ENCODE measurements at places on chromosomes 2 and 18.

- no peak overlapping the region for H3K27ac ChIP-seq
- no peak overlapping the region for H3K4me3 ChIP-seq
- H3K4me1 ChIP-seq, result peaks cover 8% of the 10 kb centered on the region
- DNase-seq, result no peak
- H3K36me3 ChIP-seq, result peaks cover 3% of the 10 kb centered on the region
Observed at GRCh38 chr2:70638561-70638960, 84.9 kb upstream of the TGFA start.

- H3K27me3 ChIP-seq, result no peaks in the 10 kb centered on the region
- no peak for DNase-seq
- H3K27ac ChIP-seq, result no peak overlapping the region
- no peaks in the 10 kb centered on the region for H3K4me1 ChIP-seq
- no peak overlapping the region for H3K4me3 ChIP-seq
- no peaks in the 10 kb centered on the region for H3K36me3 ChIP-seq
Observed at GRCh38 chr2:175523001-175523400, 341.5 kb upstream of the ATP5MC3 start.

DNA sequence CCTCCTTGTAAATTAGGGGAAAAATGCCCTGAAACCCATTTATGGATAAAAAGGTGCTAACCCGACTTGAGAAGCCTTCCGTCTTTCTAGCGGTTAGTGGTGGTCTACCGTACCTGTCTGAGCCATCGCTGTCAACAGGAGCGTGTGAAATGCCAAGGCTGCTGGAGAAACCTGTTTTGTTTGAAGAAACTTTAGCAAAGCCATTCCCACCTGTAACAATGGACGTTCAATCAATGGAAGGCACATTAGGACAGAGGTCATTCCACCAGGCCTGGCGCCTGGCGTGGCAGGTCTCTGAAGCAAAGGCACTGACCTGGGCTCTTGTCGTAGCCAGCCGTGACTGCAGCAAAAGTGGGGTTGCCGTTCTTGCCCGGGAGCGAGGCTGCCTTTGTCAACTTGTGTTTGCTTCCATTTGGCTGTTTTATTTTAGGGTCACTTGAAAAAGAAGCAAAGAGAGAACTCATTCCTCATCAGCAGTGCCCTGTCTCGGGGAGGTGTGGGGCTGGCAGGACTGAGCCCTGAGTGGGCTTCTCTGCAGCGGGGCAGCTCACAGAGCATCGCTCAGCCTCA, 47.2 kb downstream of the ZAP70 start:
- no peak for DNase-seq
- no peak overlapping the region for H3K4me3 ChIP-seq
- H3K36me3 ChIP-seq, result peaks cover 69% of the 10 kb centered on the region
- peak overlapping the region; percentile 39 for H3K27ac ChIP-seq
- H3K27me3 ChIP-seq, result no peaks in the 10 kb centered on the region

DNA sequence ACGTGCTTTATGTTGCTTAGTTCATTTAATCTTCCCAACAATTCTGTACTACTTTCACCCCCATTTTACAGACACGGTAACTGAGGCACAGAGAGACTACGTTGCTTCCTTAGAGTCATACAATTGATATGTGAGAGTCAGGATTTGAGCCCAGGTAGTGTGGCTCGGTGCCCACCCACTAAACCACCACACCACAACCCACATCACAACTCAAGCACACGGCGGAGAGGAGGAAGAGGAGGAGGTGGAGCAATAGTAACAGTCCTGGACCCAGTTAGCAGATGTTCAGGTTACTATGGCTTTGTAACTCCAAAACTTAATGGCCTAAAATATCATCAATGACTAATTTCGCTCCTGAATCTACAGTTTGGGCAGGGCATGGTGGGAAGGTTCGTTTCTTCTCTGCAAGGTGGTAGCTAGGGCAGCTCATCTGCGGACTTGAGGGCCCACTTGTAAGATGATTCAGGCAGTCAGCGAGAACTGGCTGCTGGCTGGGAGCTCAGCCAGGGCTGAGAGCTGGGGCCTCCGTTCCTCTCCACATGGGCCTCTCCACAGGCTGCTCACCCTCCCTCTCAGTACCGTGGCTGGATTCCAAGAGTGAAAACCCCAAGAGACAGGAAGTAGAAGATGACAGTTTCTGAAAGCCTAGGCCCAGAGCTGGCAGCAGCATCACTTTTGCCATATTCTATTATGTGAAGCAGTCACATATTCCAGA, 167.1 kb downstream of the ZFP36L2 start:
- peaks cover under 1% of the 10 kb centered on the region for H3K27me3 ChIP-seq
- H3K4me3 ChIP-seq, result no peak overlapping the region
- peaks cover 41% of the 10 kb centered on the region for H3K4me1 ChIP-seq
- H3K36me3 ChIP-seq, result peaks cover 19% of the 10 kb centered on the region

DNA sequence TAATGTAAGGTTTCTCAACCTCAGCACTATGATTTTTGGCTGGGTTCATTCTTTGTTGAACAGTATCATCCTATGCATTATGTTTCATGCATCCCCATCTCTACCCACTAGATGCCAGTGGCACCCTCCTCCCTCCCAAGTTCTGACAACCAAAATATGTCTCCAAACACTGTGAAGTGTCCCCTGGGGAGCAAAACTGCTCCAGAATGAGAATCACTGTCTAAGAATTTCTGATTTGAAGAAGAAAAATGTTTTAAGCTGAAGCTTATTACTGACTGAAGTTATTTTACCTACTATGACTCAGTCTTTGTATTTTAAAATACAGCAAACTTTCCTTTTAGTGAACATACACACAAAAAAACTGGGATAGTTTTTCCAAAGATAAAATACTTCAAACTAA, 3.4 kb downstream of the THADA start:
- peaks cover 18% of the 10 kb centered on the region for H3K36me3 ChIP-seq
- peaks cover 5% of the 10 kb centered on the region for H3K27me3 ChIP-seq
- H3K4me3 ChIP-seq, result no peak overlapping the region
- peaks cover 28% of the 10 kb centered on the region for H3K4me1 ChIP-seq
- no peak for DNase-seq

GRCh38 chr2:85605406-85606115, 3.1 kb upstream of the TMEM150A start:
- peaks cover 61% of the 10 kb centered on the region for H3K4me1 ChIP-seq
- H3K4me3 ChIP-seq, result no peak overlapping the region
- DNase-seq, result no peak
- H3K36me3 ChIP-seq, result peaks cover 37% of the 10 kb centered on the region
- H3K27ac ChIP-seq, result peak overlapping the region; percentile 81
- H3K27me3 ChIP-seq, result no peaks in the 10 kb centered on the region

DNA sequence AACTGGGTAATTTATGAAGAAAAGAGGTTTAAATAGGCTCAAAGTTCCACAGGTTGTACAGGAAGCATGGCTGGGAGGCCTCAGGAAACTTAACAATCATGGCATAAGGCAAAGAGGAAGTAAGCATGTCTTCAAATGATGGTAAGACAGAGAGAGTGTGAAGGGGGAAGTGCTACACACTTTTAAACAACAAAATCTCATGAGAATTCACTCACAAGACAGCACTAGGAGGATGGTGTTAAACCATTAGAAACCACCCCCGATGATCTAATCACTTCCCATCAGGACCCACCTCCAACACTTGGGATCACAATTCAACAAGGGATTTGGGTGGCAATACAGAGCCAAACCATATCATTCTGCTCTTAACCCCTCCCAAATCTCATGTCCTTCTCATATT, 34.9 kb downstream of the CFAP210 start:
- no peak for DNase-seq
- H3K4me3 ChIP-seq, result no peak overlapping the region
- peaks cover 6% of the 10 kb centered on the region for H3K27me3 ChIP-seq
- H3K4me1 ChIP-seq, result peaks cover 4% of the 10 kb centered on the region
- H3K36me3 ChIP-seq, result no peaks in the 10 kb centered on the region

GRCh38 chr2:166802475-166802874, 85.8 kb upstream of the XIRP2 start:
- no peak overlapping the region for H3K4me3 ChIP-seq
- peaks cover 15% of the 10 kb centered on the region for H3K4me1 ChIP-seq
- no peak overlapping the region for H3K27ac ChIP-seq
- no peaks in the 10 kb centered on the region for H3K36me3 ChIP-seq

DNA sequence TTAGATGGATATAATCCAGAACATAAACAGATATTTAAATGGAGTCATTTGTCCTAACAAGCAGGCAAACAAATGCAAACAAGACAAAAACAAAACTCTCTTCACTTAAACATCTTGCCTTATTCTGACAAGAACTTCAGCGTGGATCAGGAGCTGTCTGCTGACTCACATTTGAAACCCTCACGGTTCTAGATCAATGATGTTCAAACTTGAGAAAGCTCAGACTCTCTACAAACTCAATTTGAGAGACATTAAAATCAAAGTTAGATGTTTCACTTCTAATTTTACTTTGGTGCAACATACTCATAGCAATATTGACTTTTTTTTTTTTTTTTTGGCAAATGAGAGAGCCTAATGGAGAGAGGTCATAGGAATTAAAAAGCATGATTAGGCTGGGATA, 362.8 kb upstream of the SLC14A2 start:
- H3K36me3 ChIP-seq, result no peaks in the 10 kb centered on the region
- H3K27me3 ChIP-seq, result no peaks in the 10 kb centered on the region
- H3K27ac ChIP-seq, result no peak overlapping the region
- DNase-seq, result no peak

DNA sequence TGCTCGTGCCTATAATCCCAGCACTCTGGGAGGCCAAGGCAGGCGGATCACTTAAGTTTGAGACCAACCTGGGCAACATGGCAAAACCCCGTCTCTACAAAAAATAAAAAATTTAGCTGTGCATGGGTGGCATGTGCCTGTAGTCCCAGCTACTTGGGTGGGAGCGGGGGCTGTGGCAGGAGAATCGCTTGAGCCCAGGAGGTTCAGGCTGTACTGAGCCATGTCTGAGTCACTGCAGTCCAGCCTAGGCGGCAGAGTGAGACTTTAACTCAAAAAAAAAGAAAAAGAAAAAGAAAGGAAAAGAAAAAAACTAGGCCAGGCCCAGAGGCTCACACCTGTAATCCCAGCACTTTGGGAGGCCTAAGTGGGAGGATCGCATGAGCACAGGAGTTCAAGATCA, 30.8 kb downstream of the TWSG1 start:
- H3K27ac ChIP-seq, result peak overlapping the region; percentile 70
- H3K27me3 ChIP-seq, result peaks cover 3% of the 10 kb centered on the region
- no peak overlapping the region for H3K4me3 ChIP-seq
- peaks cover 63% of the 10 kb centered on the region for H3K36me3 ChIP-seq
- DNase-seq, result no peak
- H3K4me1 ChIP-seq, result no peaks in the 10 kb centered on the region

GRCh38 chr2:238107525-238108422, 7.6 kb downstream of the ESPNL start:
- peaks cover 5% of the 10 kb centered on the region for H3K27me3 ChIP-seq
- no peak overlapping the region for H3K27ac ChIP-seq
- H3K36me3 ChIP-seq, result peaks cover 10% of the 10 kb centered on the region
- no peak for DNase-seq
- peaks cover 27% of the 10 kb centered on the region for H3K4me1 ChIP-seq
- H3K4me3 ChIP-seq, result no peak overlapping the region

DNA sequence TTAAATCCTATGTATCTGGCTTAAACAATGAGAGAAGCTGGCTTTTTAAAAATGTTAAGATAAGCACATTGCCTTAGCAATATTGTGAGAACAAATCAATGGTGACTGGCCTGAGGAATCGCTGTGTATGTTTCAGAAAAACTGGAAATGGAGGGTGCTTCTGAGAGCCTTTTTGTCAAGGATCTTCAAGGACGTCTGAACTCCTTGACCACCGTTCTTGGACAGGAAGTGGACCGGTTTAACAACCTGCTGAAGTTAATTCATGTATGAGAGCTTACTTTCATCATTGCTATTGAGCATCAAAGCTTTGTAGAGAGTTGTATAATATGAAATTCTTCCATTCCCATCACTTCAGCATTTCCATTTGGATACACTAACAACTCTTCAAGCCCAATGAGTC, 72.6 kb downstream of the TRABD2A start:
- no peaks in the 10 kb centered on the region for H3K36me3 ChIP-seq
- H3K4me1 ChIP-seq, result no peaks in the 10 kb centered on the region
- H3K4me3 ChIP-seq, result no peak overlapping the region
- H3K27me3 ChIP-seq, result peaks cover 4% of the 10 kb centered on the region
- H3K27ac ChIP-seq, result no peak overlapping the region

DNA sequence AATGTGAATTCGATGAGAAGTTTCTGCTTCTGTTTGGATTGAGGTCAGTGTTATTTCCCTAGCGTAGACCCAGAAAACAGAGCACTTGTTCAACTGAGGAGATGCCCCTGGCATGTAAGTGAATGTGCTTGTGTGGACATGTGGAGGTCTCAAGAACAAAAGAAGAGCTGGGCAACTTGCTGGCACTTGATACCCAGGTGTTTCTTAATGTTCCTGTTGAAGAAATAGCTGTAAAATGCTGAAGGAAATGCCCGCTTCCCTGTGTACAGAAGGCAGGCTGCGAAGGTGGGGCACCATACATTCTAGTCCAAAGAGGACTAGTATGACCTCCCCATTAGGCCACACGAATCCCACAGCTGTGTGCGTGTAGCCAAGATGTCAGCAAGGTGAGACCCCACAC, 9.8 kb upstream of the LBH start:
- H3K4me1 ChIP-seq, result peaks cover 67% of the 10 kb centered on the region
- no peak overlapping the region for H3K4me3 ChIP-seq
- DNase-seq, result no peak
- peaks cover 14% of the 10 kb centered on the region for H3K27me3 ChIP-seq
- H3K27ac ChIP-seq, result no peak overlapping the region

DNA sequence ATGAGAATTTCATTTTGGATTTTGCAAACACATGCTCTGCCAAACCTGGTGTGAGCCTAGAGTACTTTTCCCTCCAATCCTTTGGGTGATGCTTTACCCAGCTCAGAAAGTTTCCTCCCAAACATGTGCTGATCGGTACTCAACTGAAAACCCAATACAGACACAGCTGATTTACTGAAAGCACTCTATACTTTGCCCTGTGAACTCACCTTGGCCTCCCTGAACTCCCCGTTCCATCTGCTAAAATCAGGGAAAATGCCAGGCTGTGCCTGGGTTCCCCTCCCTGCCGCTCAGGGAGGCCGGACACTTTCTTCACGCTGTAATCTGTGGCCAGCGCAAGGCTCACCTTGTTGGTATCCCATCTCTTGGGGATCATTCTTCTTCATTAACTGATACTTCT, 391.2 kb downstream of the CBLN2 start:
- H3K4me1 ChIP-seq, result no peaks in the 10 kb centered on the region
- H3K4me3 ChIP-seq, result no peak overlapping the region
- no peak for DNase-seq
- H3K27me3 ChIP-seq, result no peaks in the 10 kb centered on the region
- H3K27ac ChIP-seq, result no peak overlapping the region
- H3K36me3 ChIP-seq, result no peaks in the 10 kb centered on the region
